ENCODE measurements at places on chromosomes 16 and 17.

DNA sequence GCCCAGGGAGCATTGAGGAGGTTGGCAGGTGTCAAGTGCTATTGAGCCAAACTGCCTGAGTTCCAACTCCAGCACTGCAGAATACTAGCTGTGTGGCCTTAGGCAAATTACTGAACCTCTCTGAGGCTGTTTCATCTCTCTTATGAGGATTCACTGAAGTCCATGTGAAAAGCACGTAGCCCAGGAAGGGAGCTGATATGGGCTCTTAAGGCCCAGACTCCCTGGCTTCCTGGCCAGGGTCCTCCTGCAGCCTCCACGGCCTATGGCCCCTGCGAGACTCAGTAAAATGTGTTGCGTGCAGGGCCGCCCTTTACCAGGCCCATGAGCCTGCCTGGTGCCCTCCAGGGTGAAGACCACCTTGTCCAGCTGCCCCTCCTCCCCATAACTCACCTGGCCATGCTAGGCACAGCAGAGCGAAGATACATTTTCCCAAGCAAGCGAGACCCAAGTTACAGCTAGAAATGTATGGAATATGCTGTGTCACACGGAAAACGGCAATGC is 133.7 kb upstream of the TNRC6C start:
- no peak for DNase-seq

DNA sequence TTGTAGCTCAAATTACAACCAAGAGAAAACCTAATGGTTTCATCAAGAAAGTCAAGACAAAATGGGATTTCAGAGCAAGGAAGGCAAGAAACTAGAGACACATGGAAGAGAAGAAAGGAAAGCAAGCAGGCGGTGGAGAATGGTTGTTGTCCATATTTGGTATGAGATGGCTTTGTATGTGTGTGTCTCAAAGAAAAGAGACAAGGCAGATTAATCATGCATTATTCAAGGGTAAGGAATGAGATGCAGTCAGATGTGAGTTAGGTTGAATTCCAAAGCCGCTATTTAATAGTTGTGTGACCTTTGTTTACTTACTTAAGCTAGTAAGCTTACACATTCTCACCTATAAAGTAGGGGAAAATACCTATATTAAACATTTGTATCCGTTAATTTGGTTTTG is 1029.6 kb downstream of the CDH11 start:
- no peak for DNase-seq

GRCh38 chr17:15490634-15491261 is 23.3 kb upstream of the CDRT4 start:
- peak; percentile 43 for DNase-seq

GRCh38 chr17:57431415-57431814 is 175.1 kb downstream of the MSI2 start:
- DNase-seq: no peak

GRCh38 chr16:90057738-90058173 is 19.4 kb downstream of the PRDM7 start:
- no peak for DNase-seq

DNA sequence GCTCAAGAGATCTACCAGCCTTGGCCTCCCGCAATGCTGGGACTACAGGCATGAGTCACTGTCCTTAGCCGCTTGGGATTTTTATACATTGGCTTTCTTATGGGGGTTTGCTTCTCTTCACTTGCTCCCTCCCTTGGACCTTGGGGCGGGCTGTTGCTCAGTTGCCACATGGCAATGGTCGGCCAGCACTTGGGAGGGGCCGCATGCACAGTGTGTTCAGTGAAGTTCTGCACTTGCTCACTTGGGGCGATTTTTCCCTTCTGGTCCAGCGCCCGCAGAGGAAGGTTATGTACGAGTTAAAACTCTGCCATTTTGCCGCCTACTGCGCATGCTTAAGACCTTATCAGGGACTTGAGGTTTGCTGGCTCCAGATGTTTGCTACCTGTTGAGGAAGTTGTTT is 1367.6 kb upstream of the CDH8 start:
- DNase-seq: no peak

GRCh38 chr16:55976815-55977214 is 101.6 kb upstream of the CES5A start:
- no peak for DNase-seq

DNA sequence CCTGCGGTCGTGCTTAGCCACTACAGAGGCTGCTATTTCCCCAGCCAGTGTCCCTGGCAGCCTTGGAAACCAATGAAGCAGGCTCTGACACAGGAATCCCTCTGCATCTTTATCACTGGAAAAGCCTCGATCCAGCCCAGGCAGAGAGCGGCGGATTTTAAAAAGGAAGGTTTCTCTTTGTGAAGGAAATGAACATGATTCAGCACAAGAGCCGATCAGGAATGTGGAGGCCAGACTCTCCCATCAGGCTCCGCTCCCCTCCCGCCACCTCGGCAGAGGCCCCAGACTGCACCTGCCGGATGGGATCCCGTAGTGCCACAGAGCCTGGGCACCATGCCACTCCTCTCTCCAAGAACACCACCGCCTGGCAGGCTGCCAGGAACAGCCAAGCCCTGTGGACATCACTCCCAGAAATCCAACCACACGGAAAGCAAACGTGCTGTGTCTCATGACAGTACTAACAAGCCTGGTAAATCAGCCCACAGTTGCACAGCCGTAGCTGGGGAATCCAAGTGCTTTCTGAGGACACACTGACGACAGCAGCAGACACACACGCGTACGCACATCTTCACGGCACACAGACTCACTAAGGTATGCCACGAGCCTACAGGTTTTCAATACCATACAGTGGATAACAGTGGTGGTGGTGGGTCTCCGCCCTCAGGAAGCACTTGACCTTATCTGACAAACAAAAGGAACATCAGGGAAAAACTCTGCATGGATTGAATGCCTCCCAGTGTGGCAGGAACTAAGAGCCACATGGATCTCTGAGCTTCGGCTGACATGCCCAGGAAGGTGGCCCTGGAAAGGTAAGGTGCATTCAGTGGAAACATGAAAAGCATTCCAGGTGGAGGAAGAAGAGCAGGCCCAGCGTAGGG is 5.4 kb downstream of the LRRC75A start:
- DNase-seq: peak; percentile 69

- DNase-seq: no peak
Measured at GRCh38 chr16:74450236-74450635, 29.0 kb upstream of the CLEC18B start.

- peak; percentile 83 for DNase-seq
Measured at GRCh38 chr17:732067-732901, at the start of gene TLCD3A. Gene TLCD3A (plus strand): TSS chr17:732596. CDS start chr17:732648, 52 bp downstream.

Data from frontal cortex (tissue), 4 donors.